Mesendoderm (in vitro differentiated cells): ENCODE measurements at places on chromosomes 3 and 15.

DNA sequence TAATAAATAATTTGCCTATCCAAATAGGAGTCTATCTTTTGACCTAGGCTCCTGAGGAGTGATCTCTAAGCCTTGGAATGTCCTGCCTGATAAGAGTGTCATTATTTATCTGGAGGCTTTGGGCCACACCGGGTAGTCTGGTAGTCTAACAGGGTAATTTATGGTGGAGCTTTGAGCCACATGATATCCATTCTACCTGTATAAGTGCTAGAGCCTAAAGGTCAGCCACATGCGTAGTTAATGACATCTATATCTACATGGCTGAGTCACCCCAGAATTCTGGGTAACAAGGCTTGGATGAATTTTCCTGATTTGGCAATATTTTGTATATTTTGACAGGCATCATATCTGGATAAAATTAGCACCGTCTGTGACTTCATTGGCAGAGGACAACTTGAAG lies 681.4 kb downstream of the MCTP2 start:
- DNase-seq: peak; percentile 34
- H3K27ac ChIP-seq: no peak overlapping the region
- no peaks in the 10 kb centered on the region for H3K27me3 ChIP-seq
- H3K4me3 ChIP-seq: no peak overlapping the region
- no peaks in the 10 kb centered on the region for H3K4me1 ChIP-seq

GRCh38 chr15:62050115-62050514 lies 10.1 kb downstream of the VPS13C start:
- DNase-seq: no peak
- no peak overlapping the region for H3K4me3 ChIP-seq
- no peaks in the 10 kb centered on the region for H3K27me3 ChIP-seq
- H3K36me3 ChIP-seq: no peaks in the 10 kb centered on the region
- no peaks in the 10 kb centered on the region for H3K4me1 ChIP-seq

GRCh38 chr15:48032911-48033310 lies 87.9 kb upstream of the SLC24A5 start:
- H3K27me3 ChIP-seq: no peaks in the 10 kb centered on the region
- no peak for DNase-seq
- H3K4me3 ChIP-seq: no peak overlapping the region
- no peaks in the 10 kb centered on the region for H3K36me3 ChIP-seq

DNA sequence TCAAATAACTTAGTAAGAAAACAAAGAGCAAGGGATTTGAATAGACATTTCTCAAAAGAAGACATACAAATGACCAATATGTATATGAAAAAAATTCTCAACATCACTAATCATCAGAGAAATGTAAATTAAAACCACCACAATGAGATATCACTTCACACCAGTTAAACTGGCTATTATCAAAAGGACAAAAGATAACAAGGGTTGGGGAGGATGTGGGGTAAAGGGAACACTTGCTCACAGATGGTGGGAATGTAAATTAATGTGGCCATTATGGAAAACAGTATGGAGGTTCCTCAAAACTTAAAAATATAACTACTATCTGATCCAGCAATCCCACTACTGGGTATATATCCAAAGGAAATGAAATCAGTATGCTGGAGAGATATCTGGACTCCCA lies 46.0 kb upstream of the RYK start:
- no peaks in the 10 kb centered on the region for H3K36me3 ChIP-seq
- H3K27ac ChIP-seq: no peak overlapping the region
- H3K4me3 ChIP-seq: no peak overlapping the region
- DNase-seq: no peak
- H3K4me1 ChIP-seq: no peaks in the 10 kb centered on the region

- no peak overlapping the region for H3K4me3 ChIP-seq
- no peaks in the 10 kb centered on the region for H3K27me3 ChIP-seq
- no peak for DNase-seq
Observed at GRCh38 chr3:125433611-125434041, 58.5 kb upstream of the ZNF148 start.

GRCh38 chr3:184659797-184660301 lies 52.0 kb downstream of the MAGEF1 start:
- no peaks in the 10 kb centered on the region for H3K36me3 ChIP-seq
- H3K4me3 ChIP-seq: no peak overlapping the region
- no peaks in the 10 kb centered on the region for H3K27me3 ChIP-seq

DNA sequence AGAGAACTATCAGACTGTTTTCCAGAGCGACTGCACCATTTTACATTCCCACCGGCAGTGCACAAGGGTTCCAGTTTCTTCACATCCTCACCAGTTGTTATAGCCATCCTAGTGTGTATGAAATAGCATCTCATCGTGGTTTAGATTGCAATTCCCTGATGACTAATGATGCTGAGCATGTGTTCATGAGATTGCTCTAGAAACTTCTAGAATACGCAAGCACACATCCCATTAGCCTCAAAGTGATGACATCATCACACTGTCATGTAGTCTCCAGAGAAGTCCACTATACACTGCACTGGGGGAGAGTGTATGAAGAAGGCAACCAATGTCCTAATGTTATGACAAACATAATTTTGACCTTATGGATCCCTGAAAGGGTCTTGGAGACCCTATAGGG lies 30.1 kb downstream of the FBLN2 start:
- no peaks in the 10 kb centered on the region for H3K27me3 ChIP-seq
- H3K4me1 ChIP-seq: peaks cover 17% of the 10 kb centered on the region
- no peak for DNase-seq
- no peaks in the 10 kb centered on the region for H3K36me3 ChIP-seq

GRCh38 chr3:45191924-45192417 lies 34.1 kb downstream of the TMEM158 start:
- H3K27ac ChIP-seq: no peak overlapping the region
- no peaks in the 10 kb centered on the region for H3K36me3 ChIP-seq
- no peaks in the 10 kb centered on the region for H3K27me3 ChIP-seq
- no peak for DNase-seq
- H3K4me3 ChIP-seq: no peak overlapping the region

- no peaks in the 10 kb centered on the region for H3K36me3 ChIP-seq
- no peaks in the 10 kb centered on the region for H3K27me3 ChIP-seq
- no peak overlapping the region for H3K4me3 ChIP-seq
Observed at GRCh38 chr15:35669432-35670045, 123.6 kb upstream of the DPH6 start.

DNA sequence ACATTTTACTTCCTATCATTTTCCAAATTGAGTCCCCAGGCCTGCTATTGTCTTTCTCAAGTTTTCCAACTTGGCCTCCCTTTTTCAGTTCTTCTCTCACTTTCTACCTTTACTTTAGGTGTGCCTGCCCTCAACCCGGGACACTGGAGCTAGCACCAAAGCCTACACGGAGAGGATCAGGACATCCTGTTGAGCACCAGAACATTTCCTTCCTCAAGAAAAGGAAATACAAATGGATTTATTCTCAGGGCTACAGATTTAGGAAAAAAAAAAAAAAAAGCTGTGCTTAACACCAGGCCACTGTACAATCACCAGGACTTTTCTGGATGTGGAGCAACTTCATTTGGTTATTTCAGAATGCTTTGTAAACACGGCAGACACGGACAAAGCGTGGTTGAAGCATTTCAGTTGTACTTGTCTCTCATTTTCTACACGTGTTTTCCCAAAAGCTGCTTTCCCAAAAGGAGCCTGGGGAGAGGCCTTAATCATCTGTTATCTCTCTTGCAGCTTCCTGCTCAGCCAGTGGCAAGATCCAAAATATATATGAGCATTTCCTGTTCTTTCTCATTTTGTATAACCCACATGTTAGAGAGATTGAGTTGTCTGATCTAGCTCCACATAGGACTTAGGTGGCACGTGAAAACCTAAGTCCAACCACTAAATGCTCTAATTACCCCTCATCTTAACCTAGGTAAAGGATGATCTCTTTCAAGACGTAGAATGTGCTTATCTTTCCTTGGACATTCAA lies 15.5 kb upstream of the ATP1B3 start:
- H3K27ac ChIP-seq: no peak overlapping the region
- H3K36me3 ChIP-seq: no peaks in the 10 kb centered on the region
- H3K4me3 ChIP-seq: no peak overlapping the region

DNA sequence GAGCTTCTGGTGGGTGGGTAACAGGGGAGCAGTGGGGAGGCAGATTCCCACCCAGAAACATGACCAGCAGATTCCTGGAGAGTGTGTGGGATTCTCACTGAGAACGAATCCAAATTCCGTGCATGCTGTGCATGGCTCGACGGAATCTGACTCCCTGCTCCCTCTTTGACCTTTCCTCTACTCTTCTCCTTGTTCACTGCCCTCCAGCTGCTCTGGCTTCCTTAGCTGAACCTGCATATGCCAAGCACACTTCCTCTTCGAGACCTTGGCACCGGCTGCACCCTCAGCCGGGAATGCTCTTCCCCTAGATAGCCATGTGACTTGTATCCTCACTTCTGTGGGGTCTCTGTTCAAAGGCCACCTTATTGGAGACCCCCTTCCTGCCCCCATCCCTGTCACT lies 6.3 kb downstream of the INSYN1 start:
- H3K4me1 ChIP-seq: peaks cover 21% of the 10 kb centered on the region
- DNase-seq: no peak
- no peaks in the 10 kb centered on the region for H3K36me3 ChIP-seq

GRCh38 chr3:101085752-101086151 lies 92.5 kb upstream of the ABI3BP start:
- no peak for DNase-seq
- no peaks in the 10 kb centered on the region for H3K4me1 ChIP-seq
- no peak overlapping the region for H3K4me3 ChIP-seq
- no peaks in the 10 kb centered on the region for H3K36me3 ChIP-seq
- no peaks in the 10 kb centered on the region for H3K27me3 ChIP-seq
- H3K27ac ChIP-seq: no peak overlapping the region

- no peak overlapping the region for H3K4me3 ChIP-seq
- no peaks in the 10 kb centered on the region for H3K4me1 ChIP-seq
- no peak overlapping the region for H3K27ac ChIP-seq
- H3K27me3 ChIP-seq: no peaks in the 10 kb centered on the region
- H3K36me3 ChIP-seq: no peaks in the 10 kb centered on the region
Observed at GRCh38 chr15:100809151-100809550, 70.5 kb upstream of the ALDH1A3 start.

DNA sequence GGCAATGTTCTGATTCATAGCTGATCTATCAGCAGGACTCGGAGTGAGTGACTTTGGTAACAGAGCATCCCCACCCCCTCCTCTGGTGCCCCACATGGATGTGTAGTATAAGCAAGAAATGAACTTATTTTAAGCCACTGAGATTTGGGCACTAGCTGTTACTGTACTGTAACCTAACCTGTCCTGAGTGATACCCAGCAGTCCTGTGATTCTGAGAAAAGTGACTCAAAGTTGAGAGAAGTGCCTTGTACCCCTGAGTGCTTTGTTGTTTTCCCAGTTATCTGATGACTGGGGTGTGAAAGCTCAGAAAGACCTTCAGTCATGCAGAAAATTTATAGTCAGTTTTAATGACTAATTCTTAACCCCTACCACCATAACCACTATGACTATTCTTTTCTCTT lies 439.9 kb upstream of the RBMS3 start:
- H3K27me3 ChIP-seq: no peaks in the 10 kb centered on the region
- H3K4me3 ChIP-seq: no peak overlapping the region
- no peak for DNase-seq

GRCh38 chr15:39313881-39314280 lies 267.0 kb upstream of the THBS1 start:
- no peak for DNase-seq
- no peaks in the 10 kb centered on the region for H3K27me3 ChIP-seq
- no peak overlapping the region for H3K27ac ChIP-seq
- H3K36me3 ChIP-seq: no peaks in the 10 kb centered on the region
- H3K4me3 ChIP-seq: no peak overlapping the region

- no peaks in the 10 kb centered on the region for H3K27me3 ChIP-seq
- H3K4me1 ChIP-seq: peaks cover 2% of the 10 kb centered on the region
- no peaks in the 10 kb centered on the region for H3K36me3 ChIP-seq
- DNase-seq: no peak
- H3K27ac ChIP-seq: no peak overlapping the region
Observed at GRCh38 chr3:113234028-113234427, 22.7 kb downstream of the BOC start.

DNA sequence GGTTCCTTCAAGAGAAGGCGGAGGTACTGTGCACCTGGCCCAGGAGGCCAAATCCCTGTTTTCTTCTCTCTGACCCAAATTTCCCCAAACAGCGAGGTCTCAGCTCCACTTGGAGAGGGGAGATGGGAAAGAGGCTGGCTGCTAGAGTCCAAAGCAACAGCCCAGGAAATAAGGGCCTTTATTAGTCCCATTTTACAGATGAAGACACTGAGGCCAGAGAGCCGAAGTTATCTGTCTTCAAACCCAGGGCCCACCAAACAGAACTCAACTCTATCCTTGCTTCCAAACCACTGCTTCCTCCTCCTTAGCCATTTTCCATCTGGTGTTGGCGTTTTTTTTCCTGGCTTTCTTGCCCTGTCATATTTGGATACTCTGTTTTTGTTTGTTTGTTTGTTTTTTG lies 22.0 kb upstream of the FLNB start:
- no peaks in the 10 kb centered on the region for H3K36me3 ChIP-seq
- H3K4me3 ChIP-seq: no peak overlapping the region
- H3K27me3 ChIP-seq: no peaks in the 10 kb centered on the region

- no peak overlapping the region for H3K4me3 ChIP-seq
- no peaks in the 10 kb centered on the region for H3K36me3 ChIP-seq
- no peak overlapping the region for H3K27ac ChIP-seq
- no peak for DNase-seq
- H3K4me1 ChIP-seq: no peaks in the 10 kb centered on the region
Observed at GRCh38 chr3:59555593-59556315, 505.9 kb upstream of the CFAP20DC start.
